ENCODE measurements at places on chromosomes 13 and 19.

DNA sequence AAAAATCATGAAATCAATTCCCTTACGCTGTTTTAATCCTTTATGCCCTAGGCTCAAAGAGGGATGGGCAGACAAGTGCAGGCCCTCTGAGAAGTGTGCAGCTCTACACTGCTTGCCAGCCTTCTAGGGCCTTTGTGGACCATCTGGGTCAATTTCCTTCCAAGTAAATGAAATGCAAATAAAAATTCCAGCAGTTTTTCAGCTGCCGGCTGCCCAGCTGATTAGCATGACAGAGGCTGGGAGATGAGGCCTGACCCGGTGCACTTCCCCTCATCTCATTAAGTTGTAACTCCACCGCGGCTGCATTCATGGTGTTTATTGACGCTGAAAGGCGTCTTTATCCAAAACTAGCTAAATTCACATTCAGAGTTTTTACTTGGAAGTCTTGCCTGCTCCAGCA lies 47.5 kb upstream of the GSX1 start:
- no peak for DNase-seq

DNA sequence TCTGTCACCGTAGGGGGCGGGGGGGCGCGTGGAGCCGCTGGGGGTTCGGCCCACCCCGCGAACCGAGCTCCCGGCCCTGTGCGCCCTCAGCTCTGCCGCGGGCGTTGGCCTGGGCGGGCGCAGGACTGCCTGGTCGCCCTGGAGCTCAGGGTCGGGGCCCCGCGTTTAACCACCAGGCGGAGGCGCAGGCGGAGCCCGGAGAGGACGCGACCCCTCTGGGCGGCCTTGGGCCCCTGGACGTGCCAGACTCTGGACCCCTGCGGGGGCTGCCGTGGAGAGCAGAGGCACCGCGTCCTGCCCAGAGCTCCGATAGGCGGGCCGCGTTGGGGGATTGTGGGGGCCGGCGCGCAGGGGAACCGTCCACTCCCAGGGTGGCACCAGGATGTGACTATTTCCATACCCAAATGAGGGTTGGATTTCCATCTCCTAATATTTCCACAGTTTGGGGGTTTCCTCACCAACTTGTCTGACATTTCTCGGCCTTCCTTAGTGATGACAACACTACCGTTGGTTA lies 13.0 kb upstream of the USP29 start:
- no peak for DNase-seq

- no peak for DNase-seq
Observed at GRCh38 chr19:41861116-41861768, 1.2 kb downstream of the RPS19 start.

GRCh38 chr13:49481788-49482187 lies 14.0 kb upstream of the PHF11 start:
- no peak for DNase-seq

DNA sequence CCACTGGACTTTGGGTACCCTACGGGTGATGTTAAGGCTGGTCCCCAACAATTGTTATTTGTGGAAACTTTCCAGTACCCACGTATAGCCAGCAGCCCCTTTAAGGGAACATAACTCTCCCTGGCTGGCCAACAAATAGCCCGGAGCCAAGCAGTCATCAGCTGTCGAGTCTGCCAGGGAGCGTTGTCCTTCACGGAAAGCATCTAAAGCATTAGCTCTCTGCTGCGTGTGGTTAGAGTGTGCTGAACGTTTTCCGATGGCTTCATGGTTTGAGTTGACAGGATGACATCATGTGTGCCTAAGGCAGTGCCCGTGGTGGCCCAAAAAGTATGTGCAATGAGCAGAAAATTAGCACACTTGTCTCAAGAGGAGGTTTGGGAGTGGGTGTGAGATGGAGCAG lies 3.3 kb upstream of the ZNF556 start:
- DNase-seq: no peak

GRCh38 chr19:38665950-38666662 lies 18.7 kb downstream of the ACTN4 start:
- peak; percentile 65 for DNase-seq
